ENCODE measurements at places on chromosomes 3 and 15. TPM values are rescaled to one million over a fixed set of nuclear protein-coding genes. Genes with fewer than 3 reads are reported as not detected.
A peak's percentile ranks its signal among the peaks of the same experiment; 100 is the strongest.

DNA sequence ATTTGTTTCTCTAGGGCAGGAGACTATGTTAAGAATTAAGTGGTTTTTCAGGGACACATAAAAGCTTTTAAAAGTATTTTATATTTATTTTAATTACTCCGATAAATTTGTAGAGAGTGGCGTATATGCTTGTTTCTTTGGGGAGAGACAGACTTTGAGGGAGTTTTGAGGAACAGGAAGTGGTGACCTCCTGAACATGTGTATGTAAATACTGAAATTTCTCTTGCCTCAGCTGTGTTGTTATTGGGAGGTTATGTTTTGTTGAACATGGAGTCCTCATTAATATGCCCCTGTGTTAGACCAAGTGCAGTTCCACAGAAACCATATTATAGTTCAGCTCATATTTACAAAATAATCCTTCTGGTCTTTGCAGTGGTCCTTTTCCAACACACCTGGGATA, 41.8 kb upstream of the UTS2B start:
- peaks cover 53% of the 10 kb centered on the region for H3K4me1 ChIP-seq
- H3K36me3 ChIP-seq, result peaks cover 21% of the 10 kb centered on the region

DNA sequence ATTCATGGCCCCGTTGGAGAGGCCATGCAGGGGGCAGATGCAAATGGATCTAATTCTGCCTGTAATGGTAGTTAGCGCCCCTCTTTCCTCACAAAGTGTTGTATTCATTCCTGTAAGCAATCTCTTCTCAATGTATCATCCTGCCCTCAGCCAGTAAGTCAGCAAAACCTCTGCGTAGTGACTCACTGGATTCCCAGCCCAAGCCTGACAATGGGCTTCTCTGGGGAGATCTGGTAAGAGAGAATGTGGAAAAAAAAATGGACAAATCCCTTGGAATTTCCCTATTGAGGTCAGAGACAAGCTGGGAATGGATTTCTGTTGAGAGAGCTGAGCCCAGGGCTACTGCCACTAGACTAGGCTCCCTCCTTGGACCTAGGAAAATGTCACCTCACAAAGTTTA, 25.4 kb downstream of the ADPGK start:
- no peak for DNase-seq
- H3K4me1 ChIP-seq, result no peaks in the 10 kb centered on the region
- H3K27me3 ChIP-seq, result no peaks in the 10 kb centered on the region

DNA sequence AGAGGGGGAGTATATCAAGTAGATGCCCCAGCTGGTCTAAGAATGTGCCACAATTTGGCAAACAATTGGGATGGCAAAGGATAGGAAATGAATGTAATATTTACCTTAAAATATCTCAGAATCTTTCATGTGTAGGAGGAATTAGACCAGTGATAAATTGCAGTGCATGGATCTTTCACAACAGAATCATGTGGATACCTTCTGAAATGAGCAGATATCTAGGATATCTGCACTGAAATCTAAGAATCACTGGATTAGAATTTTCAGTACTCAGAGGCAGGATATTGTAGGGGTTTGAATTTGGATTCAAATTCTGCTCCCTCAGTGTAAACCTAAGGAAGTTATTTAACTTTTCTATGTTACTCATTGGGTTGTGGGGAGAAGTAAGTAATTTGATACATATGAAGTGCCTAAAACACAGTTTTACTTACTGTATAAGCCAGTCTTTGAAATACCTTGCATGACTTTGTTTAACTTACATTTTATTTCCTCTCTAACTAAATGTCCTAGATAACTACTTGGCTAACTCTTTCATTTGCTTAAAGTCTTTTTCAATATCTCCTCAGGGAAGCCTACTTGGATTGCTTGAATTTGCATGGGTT, 8.8 kb downstream of the IL1RAP start:
- no peak overlapping the region for H3K27ac ChIP-seq
- H3K36me3 ChIP-seq, result peaks cover 5% of the 10 kb centered on the region
- H3K27me3 ChIP-seq, result peaks cover 4% of the 10 kb centered on the region
- H3K4me3 ChIP-seq, result no peak overlapping the region
- H3K4me1 ChIP-seq, result peaks cover 19% of the 10 kb centered on the region

DNA sequence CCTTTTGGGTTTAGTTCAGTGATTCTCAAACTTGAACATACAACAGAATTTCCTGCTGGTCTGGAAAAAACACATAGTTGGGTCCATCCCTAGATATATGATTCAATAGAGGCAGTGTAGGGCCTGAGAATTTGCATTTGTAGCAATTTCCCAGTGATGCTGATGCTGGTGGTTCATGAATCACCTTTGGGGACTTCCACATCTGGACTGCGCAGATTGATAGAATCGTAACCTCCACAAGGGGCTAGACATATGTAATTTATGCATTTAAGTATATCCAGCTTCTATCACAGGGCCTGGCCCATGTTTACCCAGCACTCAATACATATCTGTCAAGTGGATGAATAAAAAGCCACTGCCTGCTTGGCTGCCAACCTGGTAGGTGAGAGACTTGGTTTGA, 33.8 kb upstream of the SUCLG2 start:
- H3K4me1 ChIP-seq, result peaks cover 17% of the 10 kb centered on the region
- H3K27ac ChIP-seq, result no peak overlapping the region
- no peak overlapping the region for H3K4me3 ChIP-seq
- no peaks in the 10 kb centered on the region for H3K27me3 ChIP-seq

DNA sequence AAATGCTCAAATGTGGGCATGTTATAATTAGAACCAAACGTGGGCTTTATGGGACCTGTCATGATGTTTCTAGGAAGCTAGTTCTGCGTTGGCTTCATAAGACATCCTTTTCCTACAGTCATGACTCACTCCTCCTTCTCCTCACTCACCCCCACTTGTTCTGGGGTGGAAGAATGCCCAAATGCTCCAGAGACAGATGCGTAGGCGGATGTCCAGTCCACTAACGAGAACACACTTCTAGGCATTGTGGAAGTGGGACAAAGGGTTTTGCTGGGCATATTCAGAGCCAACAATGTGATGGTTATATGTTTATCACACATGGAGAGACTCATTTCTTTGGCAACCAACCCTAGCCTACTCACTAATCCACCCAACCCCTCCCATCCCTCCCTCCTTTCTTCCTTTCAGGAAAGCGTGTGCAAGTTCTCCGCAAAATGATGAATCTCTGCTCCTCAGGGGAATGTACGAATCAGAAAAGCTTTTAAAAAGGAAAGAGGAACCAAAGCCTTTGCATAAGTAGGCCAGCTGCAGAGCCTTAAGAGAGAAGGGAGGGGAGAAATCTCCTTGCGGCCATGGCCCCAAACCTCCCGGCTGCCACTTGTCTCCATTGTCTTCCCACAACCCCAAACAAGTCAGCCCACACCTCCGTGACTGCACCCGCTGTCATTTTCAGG, 123.0 kb upstream of the SPRED1 start:
- H3K4me1 ChIP-seq, result peaks cover 25% of the 10 kb centered on the region
- DNase-seq, result no peak
- H3K4me3 ChIP-seq, result no peak overlapping the region
- H3K36me3 ChIP-seq, result no peaks in the 10 kb centered on the region

- peak overlapping the region; percentile 89 for H3K27ac ChIP-seq
- H3K27me3 ChIP-seq, result no peaks in the 10 kb centered on the region
- peak overlapping the region; percentile 97 for H3K4me3 ChIP-seq
- H3K36me3 ChIP-seq, result peaks cover 21% of the 10 kb centered on the region
- peaks cover 46% of the 10 kb centered on the region for H3K4me1 ChIP-seq
These were observed 790 bp downstream of the DUT start for GRCh38 chr15:48331796-48332641.

DNA sequence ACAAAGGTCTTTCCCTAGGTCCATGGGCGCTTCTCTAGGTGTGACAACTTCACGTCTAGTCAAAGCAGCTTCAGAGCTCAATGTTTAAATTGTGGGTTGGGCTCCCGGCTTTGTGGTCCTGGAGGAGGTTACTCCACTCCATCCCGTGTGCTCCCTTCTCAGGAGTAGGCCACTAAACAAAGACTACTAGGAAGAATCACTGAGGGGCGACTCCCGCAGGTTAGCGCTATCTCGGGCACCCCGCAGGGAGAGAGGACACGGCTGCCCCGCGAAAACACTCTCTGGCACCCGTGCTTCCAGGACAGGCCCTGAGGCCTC, 500 bp downstream of the PARP6 start:
- H3K36me3 ChIP-seq, result peaks cover 6% of the 10 kb centered on the region
- H3K27ac ChIP-seq, result no peak overlapping the region
- H3K4me3 ChIP-seq, result peak overlapping the region; percentile 84
- no peak for DNase-seq

DNA sequence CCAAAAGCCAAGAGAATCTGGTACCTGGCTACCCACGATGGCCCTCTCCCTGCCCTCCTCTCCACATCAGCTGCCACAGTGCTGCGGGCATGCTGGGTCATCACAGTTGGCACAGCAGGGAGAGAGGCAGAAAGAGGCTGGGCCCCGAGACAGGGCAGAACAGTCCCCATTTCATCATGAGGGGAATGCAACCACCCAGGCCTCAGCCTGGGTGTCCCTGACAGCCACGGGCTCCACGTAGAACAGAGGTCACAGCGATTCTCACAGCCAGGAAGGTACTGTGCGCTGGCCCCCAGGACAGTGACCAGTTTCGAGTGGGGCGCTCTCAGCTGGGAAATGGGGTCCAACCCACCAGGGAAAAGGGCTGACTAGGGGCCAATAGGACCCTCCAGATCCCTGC, 6.3 kb downstream of the LIPC start:
- DNase-seq, result no peak
- H3K4me3 ChIP-seq, result no peak overlapping the region
- H3K27me3 ChIP-seq, result peaks cover 10% of the 10 kb centered on the region
- H3K36me3 ChIP-seq, result no peaks in the 10 kb centered on the region

GRCh38 chr15:90664650-90665287, 52.4 kb upstream of the BLM start:
- H3K4me1 ChIP-seq, result peaks cover 7% of the 10 kb centered on the region
- DNase-seq, result no peak
- peaks cover 7% of the 10 kb centered on the region for H3K27me3 ChIP-seq
- no peaks in the 10 kb centered on the region for H3K36me3 ChIP-seq
- H3K27ac ChIP-seq, result no peak overlapping the region

DNA sequence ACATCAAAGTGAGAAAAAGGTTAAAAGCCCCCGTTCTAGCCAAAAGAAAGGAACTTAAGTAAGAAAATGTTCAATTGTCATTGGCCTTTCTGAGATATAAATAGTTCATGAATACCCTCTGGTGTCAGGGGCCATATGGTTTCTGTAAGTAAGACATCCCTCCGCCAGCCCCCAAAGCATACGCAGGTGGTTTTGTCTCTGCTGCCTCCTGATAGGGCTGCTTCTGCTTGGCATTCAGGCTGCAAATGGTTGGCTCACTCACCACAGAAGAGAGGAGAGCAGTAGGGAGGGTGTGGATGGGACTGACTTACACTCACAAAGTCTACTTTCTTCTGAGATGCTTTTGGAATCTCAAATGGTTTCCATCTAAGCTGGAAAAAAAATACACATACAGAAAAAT, 29.8 kb downstream of the HGD start:
- H3K4me1 ChIP-seq, result no peaks in the 10 kb centered on the region
- peaks cover 3% of the 10 kb centered on the region for H3K27me3 ChIP-seq
- no peak overlapping the region for H3K27ac ChIP-seq
- no peak for DNase-seq
- no peak overlapping the region for H3K4me3 ChIP-seq

- no peak overlapping the region for H3K4me3 ChIP-seq
- no peak overlapping the region for H3K27ac ChIP-seq
- peaks cover 4% of the 10 kb centered on the region for H3K27me3 ChIP-seq
- no peak for DNase-seq
- H3K4me1 ChIP-seq, result peaks cover 12% of the 10 kb centered on the region
These were observed 34.5 kb upstream of the RPN1 start for GRCh38 chr3:128684986-128685726.

GRCh38 chr3:45552794-45553371, 41.7 kb upstream of the LIMD1 start:
- peaks cover 15% of the 10 kb centered on the region for H3K4me1 ChIP-seq
- H3K27ac ChIP-seq, result no peak overlapping the region
- DNase-seq, result no peak
- peaks cover 6% of the 10 kb centered on the region for H3K36me3 ChIP-seq
- H3K4me3 ChIP-seq, result no peak overlapping the region

DNA sequence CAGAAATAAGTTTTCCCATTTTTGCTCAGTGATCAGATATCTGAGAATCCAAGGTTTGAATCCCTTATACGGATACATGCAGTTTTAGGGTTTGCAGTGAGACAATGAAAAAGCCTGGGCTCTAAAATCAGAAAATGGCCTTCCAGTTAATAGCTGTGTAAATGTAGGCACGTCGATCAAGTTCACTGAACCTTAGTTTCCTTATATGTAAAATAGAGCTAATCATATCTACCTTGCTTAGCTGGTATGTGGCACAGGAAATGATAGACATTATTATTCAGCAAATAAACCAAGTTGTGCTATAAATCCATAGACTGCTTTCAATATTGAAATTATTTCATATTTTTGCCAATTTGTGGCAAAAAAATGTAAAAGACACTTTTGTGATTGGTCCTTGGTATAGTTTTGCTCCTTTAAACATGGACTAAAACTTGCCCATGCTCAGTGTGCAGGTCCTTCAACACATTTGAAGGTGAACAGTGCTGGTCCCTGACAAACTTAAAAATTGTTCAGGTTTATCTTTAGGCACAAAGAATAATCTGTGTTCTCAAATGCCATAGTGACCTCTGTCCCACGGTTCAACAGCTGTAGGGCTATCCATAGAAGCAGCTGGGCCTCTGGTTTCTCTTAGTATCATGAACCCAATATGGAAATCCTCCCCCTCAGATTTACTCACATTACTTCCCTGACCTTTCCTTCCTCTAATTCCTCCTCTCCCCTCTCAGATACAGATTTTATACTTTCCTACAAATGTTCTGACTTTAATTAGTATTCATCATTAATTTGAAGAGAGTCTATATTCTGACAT, 51.0 kb downstream of the CCDC54 start:
- DNase-seq, result no peak
- no peak overlapping the region for H3K4me3 ChIP-seq
- H3K27me3 ChIP-seq, result peaks cover 22% of the 10 kb centered on the region
- H3K4me1 ChIP-seq, result peaks cover 15% of the 10 kb centered on the region
- no peak overlapping the region for H3K27ac ChIP-seq
- no peaks in the 10 kb centered on the region for H3K36me3 ChIP-seq

Gene IGDCC3
- 49.2 TPM for total RNA-seq

Gene GOLGA8S
- total RNA-seq, result 0.22 TPM

Gene SAMMSON
- total RNA-seq, result 0.13 TPM

Gene AP3B2
- 17.7 TPM for total RNA-seq

Gene GP5
- 0.16 TPM for total RNA-seq

Gene ADAMTSL3
- 1.1 TPM for total RNA-seq

Gene APBA2
- 14.6 TPM for total RNA-seq

Gene WDR53
- 20.0 TPM for total RNA-seq

Gene SLTM
- total RNA-seq, result 106 TPM
